ENCODE measurements at places on chromosomes 16 and 17. TPM values are rescaled to one million over a fixed set of nuclear protein-coding genes. Genes with fewer than 3 reads are reported as not detected.
A peak's percentile ranks its signal among the peaks of the same experiment; 100 is the strongest.

- DNase-seq, result peak; percentile 82
Observed at GRCh38 chr17:81153340-81153803, 11.9 kb upstream of the PVALEF start.

DNA sequence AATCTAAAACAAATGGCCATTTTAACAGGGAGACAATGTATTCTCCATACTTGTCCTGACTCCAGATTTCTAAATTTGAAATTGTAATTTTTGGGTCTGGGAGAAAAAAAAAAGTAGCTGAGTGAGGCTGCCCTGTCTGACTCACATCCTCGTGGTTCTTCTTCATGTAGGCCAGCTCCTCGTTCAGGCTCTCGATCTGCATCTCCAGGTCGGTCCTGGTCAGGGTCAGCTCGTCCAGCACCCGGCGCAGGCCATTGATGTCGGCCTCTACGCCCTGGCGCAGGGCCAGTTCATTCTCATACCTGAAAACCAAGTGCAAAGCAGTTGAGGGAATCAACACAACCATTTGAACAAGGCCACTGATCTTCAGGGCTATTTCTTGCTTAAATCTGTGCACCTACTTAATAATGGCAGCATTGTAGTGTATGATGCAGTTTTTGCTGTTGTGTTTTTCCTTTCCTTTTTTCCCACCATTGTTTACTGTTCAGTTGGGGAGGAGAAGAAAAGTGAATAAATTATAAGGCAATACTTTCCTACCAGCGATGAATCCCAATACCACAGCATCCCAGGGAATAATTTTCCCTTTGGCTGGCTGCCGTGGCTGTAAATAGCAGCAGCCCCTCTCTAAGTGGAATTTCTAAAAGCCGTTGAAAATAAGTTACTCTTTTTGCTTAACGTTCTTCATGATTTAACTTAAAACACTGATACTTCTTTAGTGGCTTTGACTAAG lies 2.2 kb downstream of the KRT12 start:
- no peak for DNase-seq

DNA sequence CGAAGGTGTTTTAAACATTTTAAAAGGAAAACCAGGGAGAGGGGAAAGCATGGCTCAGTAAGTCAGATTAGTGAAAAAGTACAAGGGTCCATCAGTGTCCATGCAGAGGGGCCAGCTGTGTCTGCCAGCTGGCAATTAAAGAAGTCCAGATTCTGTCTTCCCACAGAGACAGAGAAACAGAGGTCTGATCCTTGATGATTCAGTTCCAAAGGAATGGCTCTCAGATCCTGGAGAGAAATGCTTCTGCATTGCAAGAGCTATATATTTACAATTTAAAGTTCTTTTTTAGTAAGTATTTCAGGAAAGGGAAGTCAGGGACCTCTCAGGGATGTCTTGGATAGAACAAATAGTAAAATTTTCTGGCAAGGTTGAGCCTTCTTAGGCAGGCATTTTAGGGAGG lies 56.2 kb downstream of the HSD17B2 start:
- DNase-seq, result no peak

- no peak for DNase-seq
Observed at GRCh38 chr17:58760248-58760647, 4.6 kb downstream of the PPM1E start.

- DNase-seq, result no peak
Observed at GRCh38 chr17:31391496-31391949, at the start of gene RAB11FIP4. RAB11FIP4 (plus strand) TSS chr17:31391675; CDS start chr17:31391853, 178 bp downstream.

- DNase-seq, result no peak
Observed at GRCh38 chr17:34578016-34578415, 1.4 kb upstream of the TMEM132E start.

GRCh38 chr17:5883775-5884665 lies 186.2 kb upstream of the WSCD1 start:
- DNase-seq, result no peak

DNA sequence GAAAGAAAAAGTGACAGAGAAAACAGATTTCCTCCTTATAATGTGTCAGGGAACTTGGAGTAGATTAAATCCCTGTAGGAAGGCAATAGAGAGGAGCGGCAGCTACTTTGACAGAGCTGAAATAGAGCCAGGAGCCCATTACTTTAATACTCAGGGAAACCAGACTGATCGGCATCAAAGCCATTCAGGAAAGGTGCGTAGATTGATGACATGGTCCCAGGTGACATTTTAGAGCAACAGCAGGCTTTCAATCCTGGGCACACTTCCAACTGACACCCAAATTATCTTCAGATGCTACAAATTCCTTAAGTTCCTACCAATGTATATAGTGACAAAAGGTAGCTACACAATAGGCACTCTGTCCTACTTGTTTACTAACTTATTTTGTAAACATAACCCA lies 821.5 kb downstream of the CDH8 start:
- DNase-seq, result no peak

DNA sequence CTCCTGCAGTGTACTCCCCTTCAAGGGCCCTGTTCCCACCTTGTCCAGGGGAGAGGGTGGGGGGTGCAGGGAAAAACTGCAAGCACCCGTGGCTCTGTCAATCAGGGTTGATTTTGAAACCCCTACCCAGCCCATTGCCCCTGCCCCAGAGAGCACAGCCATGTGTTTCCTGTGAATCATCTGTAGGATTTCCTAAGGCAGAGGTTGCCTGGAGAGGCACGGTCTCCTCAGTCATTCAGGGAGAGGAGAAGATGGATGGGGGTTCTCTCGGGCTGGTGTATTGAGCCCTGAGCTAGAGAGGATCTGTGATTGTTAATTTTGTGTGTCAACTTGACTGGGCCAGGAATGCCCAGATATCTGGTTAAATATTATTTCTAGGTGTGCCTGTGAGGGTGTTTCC lies 3.5 kb upstream of the AGRP start:
- DNase-seq, result peak; percentile 90

DNA sequence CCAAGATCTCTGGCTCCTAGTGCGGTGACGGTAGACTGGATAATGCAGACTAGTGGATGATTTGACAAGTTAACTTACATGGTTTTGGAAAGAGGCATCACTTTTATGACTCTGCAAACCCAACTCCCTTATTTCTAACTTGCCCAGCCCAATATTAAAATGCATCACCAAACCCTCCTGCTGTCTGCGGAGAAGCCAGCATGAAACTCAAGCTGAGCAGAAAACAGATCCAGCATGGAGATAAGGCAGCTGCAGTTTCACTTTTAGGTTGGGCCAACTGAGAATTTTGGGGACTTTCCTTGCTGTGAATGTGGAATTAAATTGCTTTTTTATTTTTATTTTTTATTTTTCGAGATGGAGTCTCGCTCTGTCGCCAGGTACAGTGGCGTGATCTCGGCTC lies 27.8 kb downstream of the CDH1 start:
- DNase-seq, result no peak

DNA sequence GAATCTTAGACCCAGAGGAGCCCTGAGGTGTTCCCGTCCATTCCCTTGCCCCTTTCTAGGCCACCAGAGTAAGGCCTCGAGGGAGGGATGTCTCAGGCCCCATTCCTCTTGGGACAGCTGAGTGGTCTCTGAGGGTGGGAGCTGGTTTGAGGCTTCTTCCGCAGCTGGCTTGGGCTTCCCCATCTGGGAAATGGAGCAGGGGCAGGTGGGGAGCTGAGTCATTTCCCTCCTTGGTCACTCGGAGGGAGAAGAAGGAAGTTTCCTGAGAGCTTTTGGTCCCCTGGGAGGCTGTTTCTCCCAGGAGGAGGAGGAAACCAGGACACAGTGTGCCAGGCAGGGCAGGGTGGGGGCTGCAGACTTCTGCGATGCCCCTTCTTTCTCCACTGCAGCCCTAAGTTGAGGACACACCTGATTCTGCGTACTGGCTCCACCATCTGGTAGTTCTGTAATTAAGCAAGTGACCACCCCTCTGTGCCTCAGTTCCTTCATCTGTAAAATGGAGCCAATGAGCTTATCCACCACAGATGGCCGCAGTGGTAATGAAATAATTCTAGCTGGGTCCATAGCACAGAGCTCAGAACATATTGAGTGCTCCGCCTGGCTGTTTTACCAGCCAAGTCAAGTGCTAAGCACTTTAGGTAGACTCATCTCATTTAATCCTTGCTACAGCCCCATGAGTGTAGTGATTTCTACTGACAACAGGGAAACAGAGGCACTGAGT lies 1.6 kb upstream of the KCNJ12 start:
- DNase-seq, result no peak

- peak; percentile 50 for DNase-seq
Observed at GRCh38 chr17:49223517-49224197, 6.9 kb downstream of the PHOSPHO1 start.

GRCh38 chr17:73439597-73439996 lies 127.8 kb upstream of the CDC42EP4 start:
- no peak for DNase-seq

DNA sequence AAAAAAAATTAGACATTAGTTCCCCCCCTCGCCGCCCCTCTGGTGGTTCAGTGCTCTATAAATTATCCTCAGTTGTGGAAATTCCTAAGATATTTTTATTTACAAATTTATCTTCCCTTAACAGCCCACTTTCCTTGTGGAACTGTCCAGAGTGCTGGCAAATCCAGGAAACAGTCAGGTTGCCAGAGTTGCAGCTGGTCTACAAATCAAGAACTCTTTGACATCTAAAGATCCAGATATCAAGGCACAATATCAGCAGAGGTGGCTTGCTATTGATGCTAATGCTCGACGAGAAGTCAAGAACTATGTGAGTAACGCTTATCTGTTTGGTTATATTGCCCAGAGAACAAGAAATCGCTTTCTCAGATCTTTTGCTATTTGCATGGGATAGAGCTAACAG lies 2.9 kb downstream of the KPNB1 start:
- no peak for DNase-seq

GRCh38 chr17:50739098-50739497 lies 19.7 kb downstream of the LUC7L3 start:
- DNase-seq, result no peak

GRCh38 chr17:58228679-58229078 lies 9.6 kb upstream of the MKS1 start:
- DNase-seq, result no peak

DNA sequence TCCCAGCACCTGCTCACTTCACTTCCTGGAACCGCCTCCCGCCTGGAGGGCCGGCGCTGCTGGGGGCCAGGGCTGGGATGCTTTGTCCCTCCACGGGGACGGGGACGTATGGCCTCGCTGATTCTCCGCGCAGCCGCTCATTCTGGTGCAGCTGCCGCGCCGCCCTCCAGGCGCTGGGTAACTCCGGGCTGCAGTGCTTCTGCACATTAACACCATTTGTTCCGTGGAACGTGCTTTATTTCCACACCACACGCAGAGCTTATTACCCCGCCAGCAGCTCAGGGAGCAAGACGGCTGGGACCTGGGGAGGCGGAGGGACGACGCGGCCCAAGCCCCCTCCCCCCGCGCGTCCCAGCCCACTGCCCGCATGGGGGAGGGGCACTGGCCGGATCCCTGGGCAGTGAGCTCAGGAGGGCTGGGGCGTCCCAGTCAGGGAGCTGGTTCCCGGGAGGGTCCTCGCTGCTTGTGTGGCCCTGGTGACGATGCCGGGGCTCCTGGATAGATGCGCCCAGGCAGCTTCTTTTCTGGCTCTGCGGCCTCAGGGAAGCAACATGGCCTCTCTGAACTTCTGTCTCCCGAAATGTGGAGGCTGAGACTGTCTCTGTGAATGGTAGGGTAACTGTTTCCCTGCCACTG lies 45.4 kb upstream of the ACSF3 start:
- no peak for DNase-seq

DNA sequence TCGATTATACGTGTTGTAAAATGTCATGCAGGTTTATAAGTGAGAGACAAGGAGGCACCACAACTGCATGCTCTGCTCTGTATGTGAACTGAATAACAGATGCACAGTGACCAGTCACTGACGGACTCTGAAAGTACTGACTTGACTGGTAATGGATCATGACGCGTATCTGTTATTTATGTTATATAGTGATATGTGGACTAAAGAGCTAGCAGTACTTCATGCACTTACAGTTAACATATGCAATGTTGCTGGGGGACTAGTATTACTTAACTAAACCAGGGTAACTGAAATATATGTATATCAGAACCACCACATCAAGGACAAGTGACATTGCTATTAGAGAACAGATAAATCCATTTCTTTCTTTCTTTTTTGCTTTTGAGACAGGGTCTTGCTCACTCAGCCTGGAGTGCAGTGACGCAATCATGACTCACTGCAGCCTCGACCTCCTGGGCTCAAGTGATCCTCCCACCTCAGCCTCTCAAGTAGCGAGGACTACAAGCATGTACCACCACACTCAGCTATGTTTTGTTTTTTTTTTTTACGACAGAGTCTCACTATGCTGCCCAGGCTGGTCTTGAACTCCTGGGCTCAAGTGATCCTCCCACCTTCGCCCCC lies 17.2 kb downstream of the COIL start:
- DNase-seq, result peak; percentile 14

DNA sequence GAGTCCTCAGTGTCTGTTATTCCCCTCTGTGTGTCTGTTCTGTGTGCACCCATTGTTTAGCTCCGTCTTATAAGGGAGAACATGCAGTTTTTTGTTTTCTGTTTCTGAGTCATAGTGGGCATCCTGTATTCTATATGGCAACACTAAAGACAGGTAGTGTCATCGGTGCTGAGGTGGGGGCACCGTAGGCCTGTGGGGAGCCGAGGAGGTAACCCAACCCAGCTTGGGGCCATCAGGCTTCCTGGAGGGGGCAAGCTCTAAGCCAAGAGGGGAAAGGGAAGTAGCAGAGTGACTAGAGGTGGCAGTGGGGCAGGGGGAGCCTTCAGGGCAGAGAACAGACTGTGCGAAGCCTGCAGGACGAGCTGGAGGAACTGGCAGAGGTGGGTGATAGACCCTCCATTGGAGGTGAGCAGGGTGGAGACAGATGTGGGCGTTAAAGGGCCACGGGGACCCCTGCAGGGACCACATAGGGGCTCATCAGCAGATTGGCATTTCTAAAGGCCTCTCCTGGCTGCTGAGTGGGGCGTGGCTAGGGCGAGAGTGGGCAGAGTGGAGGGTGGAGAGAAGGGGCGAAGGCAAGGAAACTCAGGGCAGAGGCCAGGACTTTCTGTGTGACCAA lies 36.5 kb downstream of the CPNE2 start:
- no peak for DNase-seq

GRCh38 chr17:48487221-48487620 lies 43.6 kb downstream of the HOXB1 start:
- DNase-seq, result no peak

GRCh38 chr16:87780385-87780989 lies 14.7 kb upstream of the KLHDC4 start:
- DNase-seq, result peak; percentile 58

- peak; percentile 36 for DNase-seq
Observed at GRCh38 chr17:51238255-51238887, 21.5 kb downstream of the MBTD1 start.

DNA sequence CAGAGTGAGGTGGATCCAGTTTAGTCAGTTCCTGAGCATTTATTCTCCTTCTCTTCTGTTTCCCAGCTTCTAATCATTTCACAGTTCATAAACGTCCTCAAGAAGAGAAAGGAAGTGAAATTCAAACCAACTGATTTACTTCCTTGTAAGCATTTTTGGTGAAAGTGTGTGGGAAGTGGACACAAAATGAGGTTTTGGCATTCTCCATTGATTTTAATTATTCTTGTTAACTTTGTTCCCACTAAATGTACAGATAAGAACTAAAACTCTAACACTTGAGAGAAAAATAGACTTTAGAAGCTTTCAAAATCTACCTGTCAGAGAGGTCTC lies 42.7 kb upstream of the CORO6 start:
- no peak for DNase-seq

UMOD gene
- polyA plus RNA-seq, result not detected

ENPP7 gene
- polyA plus RNA-seq, result not detected

NLRC3 gene
- polyA plus RNA-seq, result 0.11 TPM

ASGR1 gene
- 114 TPM for polyA plus RNA-seq

HS3ST3B1 gene
- polyA plus RNA-seq, result 0.32 TPM

SSTR5 gene
- polyA plus RNA-seq, result not detected

GPR142 gene
- not detected for polyA plus RNA-seq

All from CD14-positive monocyte (primary cell).